ENCODE measurements at places on chromosomes 1 and 21. TPM values are rescaled to one million over a fixed set of nuclear protein-coding genes. Genes with fewer than 3 reads are reported as not detected.

GRCh38 chr1:155320661-155321617 lies at the start of gene RUSC1:
TSS of gene RUSC1 (plus strand) at chr1:155320894. CDS start at chr1:155321774, 880 bp downstream.
- DNase-seq, result no peak
- no peaks in the 10 kb centered on the region for H3K27me3 ChIP-seq
- H3K36me3 ChIP-seq, result no peaks in the 10 kb centered on the region
- peak within 1 kb of the TSS; percentile 71 for H3K4me3 ChIP-seq

The ANGPTL7 gene
- 8.6 TPM for total RNA-seq

DNA sequence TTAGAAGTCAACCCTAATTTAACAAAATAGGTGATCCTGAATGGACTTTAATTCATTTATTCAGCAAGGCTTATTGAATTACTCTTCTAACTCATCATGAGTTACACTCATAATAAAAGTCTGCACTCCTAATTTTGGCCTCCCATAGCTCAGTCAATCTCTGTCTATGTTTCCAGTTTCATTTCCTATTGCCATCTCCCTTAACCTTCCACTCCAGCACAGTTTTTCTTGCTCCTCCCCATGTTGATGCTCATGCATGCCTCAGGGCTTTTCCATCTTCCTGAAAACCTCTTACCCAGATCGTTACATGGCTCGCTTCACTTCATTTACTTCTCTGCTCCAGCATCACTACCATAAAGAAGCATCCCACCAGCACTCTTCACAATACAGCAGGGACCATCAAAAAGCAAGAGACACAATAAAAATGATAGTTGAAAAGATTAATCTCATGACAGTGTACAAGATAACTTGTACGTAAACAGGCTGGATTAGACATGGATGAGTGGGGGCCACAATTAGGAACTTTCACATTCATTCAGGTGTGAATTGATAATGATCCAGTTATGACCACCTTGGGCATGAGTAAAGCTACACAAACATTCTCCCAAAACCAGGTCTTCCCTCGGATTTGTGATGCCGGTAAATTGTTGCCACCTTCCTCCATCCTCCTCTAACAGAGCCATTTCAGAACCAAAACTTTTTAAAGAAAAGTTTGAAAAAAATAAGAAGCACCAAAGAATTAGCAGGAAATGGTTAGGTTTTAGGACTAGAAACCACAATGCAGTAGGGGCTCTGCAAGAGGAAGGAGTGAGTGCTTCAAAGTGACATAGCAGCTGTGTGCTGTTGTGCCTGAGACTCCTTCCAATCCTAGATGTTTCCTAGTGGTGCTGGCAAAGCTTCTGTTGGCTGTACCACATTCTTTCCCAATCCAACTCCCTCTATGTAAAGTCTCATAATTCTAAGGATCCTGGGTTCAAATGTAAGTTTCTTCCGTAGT lies 89.8 kb downstream of the OLFML2B start:
- H3K4me3 ChIP-seq, result no peak overlapping the region
- H3K36me3 ChIP-seq, result no peaks in the 10 kb centered on the region
- no peaks in the 10 kb centered on the region for H3K27me3 ChIP-seq
- H3K4me1 ChIP-seq, result peaks cover 6% of the 10 kb centered on the region

DNA sequence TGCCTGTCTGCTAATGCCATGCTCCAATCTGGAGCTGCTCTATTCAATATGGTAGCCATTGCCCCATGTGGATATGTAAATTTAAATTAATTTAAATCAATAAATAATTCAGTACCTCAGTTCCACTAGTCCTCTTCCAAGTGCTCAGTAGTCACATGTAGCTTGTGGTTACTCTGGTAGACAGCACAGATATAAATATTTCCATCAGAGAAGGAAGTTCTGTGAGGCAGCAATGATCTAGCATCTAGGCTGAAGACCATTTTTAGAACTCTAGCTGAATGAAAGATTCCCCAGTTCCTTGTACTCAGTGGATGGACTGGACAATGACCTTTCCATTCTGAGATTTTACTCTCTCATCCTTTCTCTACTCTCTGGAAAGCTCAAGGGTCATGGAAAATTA lies 25.8 kb upstream of the CAPZB start:
- DNase-seq, result no peak
- no peak overlapping the region for H3K4me3 ChIP-seq
- peaks cover 23% of the 10 kb centered on the region for H3K4me1 ChIP-seq
- no peak overlapping the region for H3K27ac ChIP-seq

The PLEKHN1 gene
- total RNA-seq, result 15.2 TPM

DNA sequence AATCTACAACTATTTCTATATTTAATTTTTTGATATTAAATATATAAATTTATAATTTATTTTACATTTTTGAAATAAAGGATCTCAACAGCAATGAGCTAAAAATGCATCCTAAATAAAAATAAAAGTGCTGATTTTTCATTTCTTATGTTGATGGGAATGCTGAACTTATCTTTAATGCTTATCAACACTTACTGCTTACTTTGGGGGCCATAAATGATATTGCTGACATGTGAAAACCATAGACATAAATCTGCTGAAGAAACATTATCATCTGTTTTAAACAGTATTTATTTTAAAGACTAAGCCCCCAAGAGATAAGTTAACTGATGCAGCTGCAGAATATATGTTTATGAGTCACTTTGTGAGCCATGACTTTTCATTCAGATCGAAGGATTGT lies 594.1 kb upstream of the PKN2 start:
- no peaks in the 10 kb centered on the region for H3K4me1 ChIP-seq
- no peak overlapping the region for H3K4me3 ChIP-seq
- H3K36me3 ChIP-seq, result no peaks in the 10 kb centered on the region
- H3K27me3 ChIP-seq, result no peaks in the 10 kb centered on the region

The UTS2 gene
- total RNA-seq, result 5.4 TPM

DNA sequence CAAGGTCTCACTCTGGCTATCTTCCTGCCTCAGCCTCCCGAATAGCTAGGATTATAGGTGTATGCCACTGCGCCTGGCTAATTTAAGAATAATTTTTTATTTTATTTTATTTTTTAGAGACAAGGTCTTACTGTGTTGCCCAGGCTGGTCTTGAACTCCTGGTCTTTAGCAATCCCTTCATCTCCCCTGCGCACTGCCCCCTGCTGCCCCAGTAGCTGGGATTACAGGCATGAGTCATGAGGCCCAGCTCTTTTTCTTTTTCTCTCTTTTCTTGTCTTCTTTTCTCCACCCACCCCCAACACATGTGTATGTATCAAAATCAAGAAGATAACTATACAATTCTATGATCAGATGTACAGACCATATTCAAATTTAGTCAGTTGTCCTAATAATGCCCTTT lies 87.2 kb downstream of the PEX14 start:
- H3K4me1 ChIP-seq, result no peaks in the 10 kb centered on the region
- H3K4me3 ChIP-seq, result no peak overlapping the region
- DNase-seq, result no peak
- no peak overlapping the region for H3K27ac ChIP-seq

DNA sequence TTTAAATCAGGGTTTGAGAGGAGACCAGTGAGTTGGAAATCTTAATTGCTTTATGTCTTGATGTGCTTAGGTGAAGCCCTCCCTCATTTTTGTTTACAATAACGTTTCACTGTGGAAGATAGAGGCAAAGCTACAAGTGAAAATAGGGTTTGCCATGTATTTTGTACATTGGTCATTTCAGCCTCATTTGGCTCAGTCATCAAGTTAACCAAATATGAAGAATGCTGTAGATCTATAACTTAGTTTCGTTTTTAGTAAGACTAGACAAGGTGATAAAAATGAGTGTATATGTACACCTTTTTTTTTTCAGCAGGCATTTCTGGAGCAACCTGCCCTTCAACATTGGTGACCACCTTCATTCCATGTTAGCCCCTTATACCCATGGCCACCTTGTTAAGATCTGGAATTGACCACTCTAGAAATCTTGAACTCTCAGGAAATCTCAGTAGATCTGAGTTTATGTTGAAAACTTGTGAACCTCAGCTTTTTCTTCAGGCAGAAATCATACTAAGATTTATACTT lies 2.9 kb downstream of the NFYC start:
- peaks cover 69% of the 10 kb centered on the region for H3K4me1 ChIP-seq
- H3K27ac ChIP-seq, result no peak overlapping the region
- no peaks in the 10 kb centered on the region for H3K36me3 ChIP-seq
- H3K4me3 ChIP-seq, result no peak overlapping the region

The OR10J1 gene
- total RNA-seq, result not detected

The ITGB2 gene
- 35.1 TPM for total RNA-seq

The SPRR2G gene
- total RNA-seq, result not detected

DNA sequence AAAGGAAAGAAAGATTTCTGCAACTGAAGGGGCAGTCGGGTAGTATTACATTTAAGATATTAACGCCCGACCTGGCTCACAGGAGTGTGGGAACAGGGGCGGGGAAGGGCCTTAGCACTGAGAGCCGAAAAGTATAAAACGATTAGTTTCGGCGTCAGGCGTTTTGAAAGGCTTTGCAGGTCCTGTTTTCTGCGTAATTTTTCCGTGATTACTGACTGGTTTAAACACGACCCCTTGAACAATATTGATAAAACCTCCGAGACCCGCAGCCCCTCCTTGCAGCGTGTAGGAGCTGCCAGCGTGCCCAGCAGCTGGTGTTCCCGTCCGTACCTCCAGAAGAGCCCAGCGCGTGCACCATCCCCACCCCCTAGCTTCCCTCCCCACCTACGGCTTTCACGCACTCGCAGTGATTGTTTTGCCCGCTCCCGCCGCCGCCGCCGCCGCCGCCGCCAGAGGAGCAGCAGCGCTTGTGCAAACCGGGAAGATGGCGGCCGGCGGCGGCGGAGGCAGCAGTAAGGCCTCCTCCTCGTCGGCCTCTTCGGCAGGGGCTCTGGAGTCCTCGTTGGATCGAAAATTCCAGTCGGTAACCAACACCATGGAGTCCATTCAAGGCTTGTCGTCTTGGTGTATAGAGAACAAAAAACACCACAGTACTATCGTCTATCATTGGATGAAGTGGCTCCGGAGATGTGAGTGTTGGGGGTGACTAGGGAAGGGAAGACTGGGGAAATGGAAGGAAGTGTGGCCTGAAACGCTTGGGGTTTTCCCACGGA lies 470 bp downstream of the RPRD2 start:
- no peak for DNase-seq
- peak overlapping the region; percentile 96 for H3K27ac ChIP-seq
- no peaks in the 10 kb centered on the region for H3K36me3 ChIP-seq
- H3K4me3 ChIP-seq, result peak overlapping the region; percentile 48
- no peaks in the 10 kb centered on the region for H3K27me3 ChIP-seq

The OR2L3 gene
- not detected for total RNA-seq

DNA sequence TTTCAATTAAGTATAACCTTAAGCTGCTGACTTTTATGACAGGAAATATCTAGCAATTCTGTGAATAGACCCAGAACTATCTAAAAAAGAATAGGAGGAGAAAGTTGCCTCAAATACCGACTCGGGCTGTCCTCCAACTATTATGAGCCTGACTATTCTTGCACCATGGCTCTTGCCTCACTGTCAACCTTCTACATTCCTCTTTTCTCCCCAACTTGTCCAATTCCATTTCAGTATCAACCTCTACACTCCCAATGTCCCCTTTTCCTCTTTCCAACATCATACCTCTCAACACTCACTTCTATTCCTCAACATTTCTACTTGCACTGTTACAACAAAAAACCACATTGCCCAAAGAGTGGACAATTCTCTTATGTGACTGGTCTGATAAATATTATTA lies 2.3 kb downstream of the ZZZ3 start:
- H3K27me3 ChIP-seq, result no peaks in the 10 kb centered on the region
- H3K4me3 ChIP-seq, result no peak overlapping the region
- H3K4me1 ChIP-seq, result peaks cover 57% of the 10 kb centered on the region
- no peaks in the 10 kb centered on the region for H3K36me3 ChIP-seq
- no peak overlapping the region for H3K27ac ChIP-seq

DNA sequence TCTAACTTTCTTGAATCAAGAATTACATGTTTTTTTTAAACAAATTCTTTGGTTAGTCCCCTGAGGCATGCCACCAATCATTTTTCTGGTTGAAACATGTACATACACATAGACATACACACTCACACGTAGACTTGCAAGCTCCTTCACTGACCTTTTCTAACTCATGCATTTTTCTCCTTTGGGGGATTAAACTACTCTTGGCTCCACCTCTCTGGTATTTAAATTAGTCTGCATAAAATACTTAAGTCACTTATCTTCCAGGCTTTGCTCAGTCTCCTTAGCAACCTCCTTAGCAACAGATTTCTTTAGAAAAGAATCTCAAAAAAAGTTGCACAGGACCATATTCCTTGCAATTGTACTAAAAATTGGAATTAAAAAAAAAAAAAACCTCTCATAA lies 440.9 kb upstream of the LRRC7 start:
- no peaks in the 10 kb centered on the region for H3K4me1 ChIP-seq
- H3K27me3 ChIP-seq, result no peaks in the 10 kb centered on the region
- H3K27ac ChIP-seq, result no peak overlapping the region
- H3K36me3 ChIP-seq, result no peaks in the 10 kb centered on the region
- H3K4me3 ChIP-seq, result no peak overlapping the region

DNA sequence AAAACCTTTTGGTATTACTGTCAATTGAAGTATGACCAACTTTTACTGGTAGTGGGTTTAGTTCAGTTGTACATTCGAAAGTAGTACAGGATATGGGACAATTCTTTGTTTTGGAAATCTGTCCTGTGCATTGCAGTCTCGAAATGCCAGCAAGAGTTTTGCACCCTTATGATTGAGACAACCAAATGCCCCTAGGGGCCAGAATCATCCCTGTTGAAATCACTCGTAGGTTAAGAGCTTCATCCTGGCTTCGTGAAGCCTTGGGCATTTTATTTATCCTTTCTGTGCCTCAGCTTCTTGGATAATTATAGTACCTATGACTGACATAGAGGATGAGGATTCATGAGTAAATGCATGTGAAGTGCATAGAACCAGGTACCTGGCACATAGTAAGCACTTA lies 2.4 kb upstream of the GOLT1A start:
- no peak overlapping the region for H3K27ac ChIP-seq
- H3K4me1 ChIP-seq, result peaks cover 8% of the 10 kb centered on the region
- no peak for DNase-seq
- H3K36me3 ChIP-seq, result no peaks in the 10 kb centered on the region

DNA sequence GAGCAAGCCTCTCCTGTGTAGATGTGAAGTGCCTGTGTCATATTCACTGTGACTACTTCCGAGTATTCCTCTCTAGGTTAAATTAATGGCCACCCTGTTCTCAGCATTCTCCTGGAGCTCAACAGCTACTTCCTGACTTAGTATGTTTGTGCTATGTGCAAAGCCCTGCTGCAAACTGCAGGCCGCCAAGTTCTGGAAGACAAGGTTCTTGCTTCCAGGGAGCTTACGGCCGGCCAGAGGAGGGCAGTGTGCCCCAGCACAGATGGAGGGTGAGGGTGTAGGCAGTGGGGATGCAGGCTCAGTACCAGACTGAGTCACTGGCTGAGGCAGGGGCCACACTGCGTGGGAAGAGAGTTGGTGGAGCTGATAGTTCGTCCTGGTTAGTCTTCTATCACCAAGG lies 43.2 kb downstream of the ELK4 start:
- peaks cover 18% of the 10 kb centered on the region for H3K4me1 ChIP-seq
- H3K36me3 ChIP-seq, result no peaks in the 10 kb centered on the region
- no peak for DNase-seq
- H3K27me3 ChIP-seq, result no peaks in the 10 kb centered on the region
- no peak overlapping the region for H3K4me3 ChIP-seq

GRCh38 chr1:163535807-163536206 lies 214.1 kb downstream of the NUF2 start:
- H3K36me3 ChIP-seq, result no peaks in the 10 kb centered on the region
- no peaks in the 10 kb centered on the region for H3K4me1 ChIP-seq
- no peaks in the 10 kb centered on the region for H3K27me3 ChIP-seq
- no peak for DNase-seq

Data from vagina (tissue), 2 donors.